ENCODE measurements at places on chromosomes 5 and 9.

DNA sequence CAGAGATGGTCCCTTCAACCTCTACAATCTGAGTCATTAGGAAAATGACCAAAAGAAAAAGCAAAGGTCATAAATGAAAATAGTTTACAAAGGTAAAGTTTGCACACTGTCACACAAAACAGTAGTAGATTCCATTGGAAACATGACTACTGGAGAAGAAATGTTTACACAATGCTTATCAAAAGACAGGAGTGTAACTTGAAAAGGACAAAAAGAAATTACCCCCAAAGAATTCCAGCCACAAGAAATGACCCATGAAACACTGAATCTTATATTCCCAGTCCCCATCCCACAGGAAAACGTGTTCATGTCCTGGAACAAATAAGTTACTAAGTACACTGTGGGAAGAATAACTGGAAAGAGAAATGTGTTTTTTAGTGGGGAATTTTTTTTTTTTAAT, 385.1 kb downstream of the SEMA5A start:
- no peak for DNase-seq

GRCh38 chr5:3226196-3226920, 369.3 kb upstream of the IRX1 start:
- DNase-seq, result no peak

DNA sequence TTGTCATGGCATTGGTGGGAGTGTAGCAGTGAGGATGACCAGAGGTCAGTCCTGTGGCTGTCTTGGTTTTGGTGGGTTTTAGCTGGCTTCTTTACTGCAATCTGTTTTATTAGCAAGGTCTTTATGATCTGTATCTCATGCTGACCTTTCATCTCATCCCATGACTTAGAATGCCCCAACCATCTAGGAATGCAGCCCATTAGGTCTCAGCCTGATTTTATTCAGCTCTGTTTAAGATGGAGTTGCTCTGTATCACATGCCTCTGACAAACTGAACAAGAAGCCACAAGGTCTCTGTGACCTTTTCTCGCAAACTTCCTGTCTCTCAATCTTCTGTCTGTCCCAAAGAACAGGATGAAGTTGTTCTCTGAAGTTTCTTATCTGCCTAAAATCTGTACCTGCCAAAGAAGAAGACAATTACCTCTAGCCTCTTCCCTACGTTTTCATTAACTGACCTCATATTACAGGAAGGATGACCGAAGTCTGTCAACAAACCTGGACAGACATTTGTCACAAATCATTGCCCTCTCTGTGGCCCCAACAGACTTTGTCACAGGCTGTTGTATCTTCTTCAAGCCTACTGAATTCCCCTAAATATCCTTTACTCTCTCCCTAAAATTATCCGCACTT, 284.2 kb upstream of the SEMA6A start:
- DNase-seq, result no peak

GRCh38 chr9:69265891-69266290, 59.1 kb upstream of the ENTREP1 start:
- DNase-seq, result no peak

DNA sequence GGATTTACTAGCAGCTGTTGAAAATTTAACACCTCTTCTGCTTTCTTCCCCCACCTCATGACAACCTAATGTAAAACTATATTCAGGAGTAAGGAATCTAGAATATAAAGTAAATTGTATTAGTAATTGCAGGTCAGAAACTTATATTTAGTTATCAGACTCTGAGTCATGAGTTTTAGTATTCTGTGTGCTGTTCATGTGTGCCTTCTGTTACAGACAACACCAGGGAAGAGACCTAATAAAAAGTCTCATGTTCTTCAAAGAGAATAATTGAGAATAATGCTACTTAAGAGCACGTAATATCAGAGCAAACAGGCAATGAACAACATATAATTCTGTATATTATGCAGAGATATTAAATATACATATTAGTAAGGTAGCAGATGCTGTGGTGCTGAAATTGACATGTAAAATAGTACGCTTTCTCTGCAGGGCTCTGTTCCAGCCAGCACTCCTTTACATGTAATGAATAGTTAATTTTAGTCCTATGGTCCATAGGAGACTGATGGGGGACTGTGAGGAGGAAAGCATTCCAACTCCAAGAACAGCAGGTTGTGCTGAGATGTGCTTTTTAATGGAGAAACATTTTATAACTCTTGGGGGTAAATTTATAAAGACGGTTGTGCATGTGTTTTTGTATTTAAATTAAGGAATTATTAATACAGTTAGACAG, 106.4 kb downstream of the ZSWIM6 start:
- no peak for DNase-seq

Data from activated effector memory CD4-positive, alpha-beta T cell treated with anti-CD3 and anti-CD28 coated beads, Interleukin-2, amount 50 U/mL, for 16 hours (primary cell).